Activated CD8-positive, alpha-beta memory T cell treated with anti-CD3 and anti-CD28 coated beads for 48 hours (primary cell): ENCODE measurements at places on chromosomes 12 and 14.

GRCh38 chr12:117044790-117045159 is 54.4 kb downstream of the TESC start:
- DNase-seq, result no peak

DNA sequence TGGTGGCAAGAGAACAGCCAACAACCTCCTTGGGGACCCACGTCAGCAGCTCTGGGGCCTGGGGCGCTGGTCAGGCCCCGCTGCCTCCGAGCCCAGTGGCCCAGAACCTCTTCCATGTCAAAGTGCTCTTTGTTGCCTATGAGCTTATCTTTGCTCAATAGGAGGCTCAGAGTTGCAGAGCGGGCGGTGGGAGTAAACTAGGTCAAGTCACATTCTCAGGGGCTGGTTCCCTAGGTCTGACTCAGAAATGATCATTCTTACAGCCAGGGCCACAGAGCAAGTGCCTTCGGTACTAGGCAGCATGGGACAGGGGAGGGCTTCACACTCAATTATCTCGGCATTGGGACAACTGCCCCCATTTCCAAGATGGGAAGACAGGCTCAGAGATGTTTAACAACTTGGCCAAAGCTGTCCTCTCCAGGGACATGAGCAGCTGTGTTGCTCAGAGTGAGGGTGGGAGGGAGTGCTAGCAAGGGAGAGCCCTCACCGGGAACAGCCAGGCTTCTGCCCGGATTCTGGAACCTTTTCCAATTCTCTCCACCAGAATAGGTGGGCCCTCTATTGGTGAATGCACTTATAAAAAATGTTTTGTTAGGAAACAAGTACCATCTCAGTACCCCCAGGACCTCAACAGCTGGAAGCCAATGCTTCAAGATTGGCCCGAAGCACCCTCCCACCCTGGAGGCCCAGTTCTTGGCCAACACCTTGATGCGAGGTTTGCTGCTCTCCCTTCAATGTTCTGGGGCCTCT is 11.9 kb downstream of the SLC25A29 start:
- no peak for DNase-seq

DNA sequence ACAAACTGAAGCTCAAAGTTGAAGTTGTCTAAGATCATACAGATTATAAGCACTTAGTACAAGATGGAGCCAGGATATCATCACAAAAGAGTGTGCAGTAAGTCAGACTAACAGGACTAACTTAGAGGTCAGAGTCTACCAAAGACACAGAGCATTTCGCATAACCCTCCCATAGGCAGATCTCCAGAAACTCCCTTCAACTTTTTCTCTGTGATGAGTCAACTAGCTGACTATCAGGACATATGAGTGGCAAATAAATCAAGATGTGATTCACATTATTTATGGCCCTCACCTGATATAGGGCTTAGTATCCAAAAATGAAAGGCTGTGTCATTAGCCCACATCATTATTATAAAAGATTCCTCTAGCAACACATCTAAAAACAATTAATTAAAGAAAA is 484.6 kb downstream of the GALC start:
- no peak for DNase-seq

- no peak for DNase-seq
These were observed 28.8 kb downstream of the HOXC4 start for GRCh38 chr12:54082397-54082892.

DNA sequence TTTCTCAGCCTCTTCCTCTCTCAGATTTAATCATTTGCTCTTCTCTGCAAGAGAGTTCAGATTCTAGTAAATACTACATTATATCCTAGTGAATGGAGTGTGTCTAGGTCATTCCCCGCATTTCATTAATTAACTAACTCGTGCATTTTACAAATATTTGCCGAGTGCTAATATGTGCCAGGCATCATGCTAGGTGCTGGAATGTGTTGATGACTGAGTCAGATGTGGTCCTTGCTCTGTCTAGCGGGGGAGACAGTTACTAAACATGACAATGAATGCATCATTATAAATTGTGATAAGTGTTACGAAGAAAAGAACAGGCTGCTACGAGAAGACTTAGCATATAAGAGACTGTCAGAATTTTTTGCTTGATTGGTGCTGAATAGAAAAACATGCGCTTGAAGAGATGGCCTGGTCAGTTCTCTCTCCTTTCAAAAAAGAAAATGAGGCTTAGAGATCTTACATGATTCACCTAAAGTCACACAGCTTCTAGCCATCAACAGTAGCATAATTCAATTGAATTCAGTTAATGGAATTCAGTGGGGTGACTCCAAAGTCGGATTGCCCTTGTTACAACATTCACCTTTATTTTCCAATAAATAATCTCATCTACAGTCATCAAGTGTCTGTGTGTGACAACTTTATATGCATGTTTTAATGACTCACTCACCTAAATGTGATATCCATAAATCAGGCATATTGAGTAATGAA is 48.7 kb upstream of the MAX start:
- DNase-seq, result no peak
